ENCODE measurements at places on chromosomes 12 and 14. TPM values are rescaled to one million over a fixed set of nuclear protein-coding genes. Genes with fewer than 3 reads are reported as not detected.
A peak's percentile ranks its signal among the peaks of the same experiment; 100 is the strongest.

GRCh38 chr14:37816135-37816534 is 220.7 kb downstream of the TTC6 start:
- H3K27ac ChIP-seq = no peak overlapping the region
- H3K4me3 ChIP-seq = no peak overlapping the region
- H3K27me3 ChIP-seq = no peaks in the 10 kb centered on the region
- H3K36me3 ChIP-seq = no peaks in the 10 kb centered on the region
- no peak for DNase-seq

DNA sequence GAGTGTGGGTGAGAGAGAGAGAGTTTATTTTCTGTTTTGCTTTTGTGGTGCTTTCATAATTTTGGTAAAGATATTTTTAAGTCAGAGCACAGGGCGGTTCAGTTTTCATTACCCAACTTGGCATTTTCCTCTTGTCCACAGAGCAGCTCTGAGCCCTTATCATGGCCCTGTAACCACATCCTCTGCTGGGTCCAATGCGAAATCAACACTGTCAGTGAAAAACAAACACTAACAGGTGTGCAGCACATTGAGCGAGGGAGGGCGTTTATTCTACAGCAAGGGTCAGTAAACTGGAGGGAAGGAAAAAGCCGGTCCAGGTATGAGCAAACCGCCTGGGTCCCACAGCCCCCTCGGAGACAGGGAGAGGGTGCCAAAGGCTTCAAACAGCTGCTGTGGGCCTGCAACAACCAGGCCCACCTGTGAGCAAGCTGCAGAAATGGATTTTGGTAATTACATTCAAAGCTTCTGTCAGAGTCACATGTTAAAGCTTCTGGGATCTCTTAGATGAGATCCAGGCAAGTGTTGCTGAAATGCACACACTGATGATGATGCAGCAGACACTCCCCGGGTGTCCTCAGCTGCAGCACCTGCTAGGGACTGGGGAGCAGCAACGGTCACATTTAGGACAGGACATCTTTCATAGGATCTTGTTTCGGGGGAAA is 132.7 kb upstream of the DYRK2 start:
- H3K4me3 ChIP-seq = no peak overlapping the region
- no peaks in the 10 kb centered on the region for H3K36me3 ChIP-seq
- H3K27me3 ChIP-seq = no peaks in the 10 kb centered on the region
- H3K27ac ChIP-seq = no peak overlapping the region

GRCh38 chr12:95440401-95440800 is 33.6 kb upstream of the METAP2 start:
- H3K27ac ChIP-seq = no peak overlapping the region
- no peak overlapping the region for H3K4me3 ChIP-seq
- no peaks in the 10 kb centered on the region for H3K27me3 ChIP-seq
- no peaks in the 10 kb centered on the region for H3K36me3 ChIP-seq

GRCh38 chr12:109982210-109982609 is 14.0 kb downstream of the GIT2 start:
- H3K4me3 ChIP-seq = no peak overlapping the region
- H3K4me1 ChIP-seq = peaks cover 38% of the 10 kb centered on the region
- H3K27ac ChIP-seq = no peak overlapping the region
- DNase-seq = no peak
- peaks cover 39% of the 10 kb centered on the region for H3K36me3 ChIP-seq
- H3K27me3 ChIP-seq = no peaks in the 10 kb centered on the region

DNA sequence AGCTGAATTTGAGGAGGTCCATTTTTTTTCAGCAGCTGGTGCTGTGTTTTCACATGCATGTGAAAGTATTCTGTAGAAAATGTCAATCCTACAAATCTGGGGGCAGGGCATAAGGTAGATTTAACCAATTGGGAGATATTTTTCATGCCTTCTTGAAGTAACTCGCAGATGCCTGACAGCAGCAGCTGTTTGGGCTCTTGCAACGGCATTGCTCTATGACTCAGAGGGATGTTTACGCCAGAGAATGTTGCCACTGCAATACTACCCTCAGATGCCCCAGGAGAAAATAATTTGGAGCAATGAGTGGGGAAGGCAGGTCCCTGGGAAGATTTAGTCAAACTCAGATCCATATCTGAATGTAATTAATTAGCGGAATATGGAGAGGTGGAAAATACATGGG is 42.5 kb upstream of the MYBPC1 start:
- H3K27ac ChIP-seq = no peak overlapping the region
- H3K27me3 ChIP-seq = no peaks in the 10 kb centered on the region
- no peaks in the 10 kb centered on the region for H3K4me1 ChIP-seq
- DNase-seq = no peak
- H3K4me3 ChIP-seq = no peak overlapping the region

DNA sequence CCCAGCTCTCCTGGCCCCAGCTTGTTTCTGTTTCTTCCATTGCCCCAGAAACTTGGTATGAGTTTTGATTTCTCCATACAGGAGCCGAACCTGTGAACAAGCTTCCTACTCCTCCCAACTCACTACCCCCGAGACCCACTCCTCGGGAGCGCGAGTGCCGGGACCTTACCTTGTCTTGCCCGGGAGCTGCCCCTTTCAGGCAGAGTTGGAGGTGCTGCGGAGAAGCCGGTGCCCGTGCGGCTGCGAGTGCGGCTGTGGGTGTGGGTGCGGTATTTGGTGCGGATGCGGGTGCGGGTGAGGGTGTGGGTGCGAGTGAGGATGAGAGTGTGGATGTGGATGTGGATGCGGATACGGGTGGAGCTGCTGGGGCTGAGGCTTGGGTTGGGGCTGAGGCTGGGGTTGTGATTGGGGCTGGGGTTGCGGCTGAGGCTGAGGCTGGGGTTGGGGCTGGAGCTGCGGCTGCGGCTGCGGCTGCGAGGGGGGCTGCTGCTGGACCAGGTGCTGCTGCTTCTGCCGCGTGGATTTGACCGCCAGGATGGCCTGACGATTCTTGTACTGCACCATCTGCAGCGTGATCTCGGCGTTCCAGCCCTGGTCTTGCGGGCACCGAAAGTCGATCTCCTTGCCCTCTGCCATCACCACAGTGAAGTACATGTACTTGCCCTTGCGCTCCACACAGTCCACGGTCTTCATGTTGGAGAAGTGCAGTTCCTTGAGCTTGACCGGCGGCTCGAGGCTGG is 1.1 kb downstream of the PHLDA1 start:
- H3K4me1 ChIP-seq = peaks cover 13% of the 10 kb centered on the region
- peak overlapping the region; percentile 95 for H3K27ac ChIP-seq
- peak overlapping the region; percentile 78 for H3K4me3 ChIP-seq
- H3K36me3 ChIP-seq = no peaks in the 10 kb centered on the region

DNA sequence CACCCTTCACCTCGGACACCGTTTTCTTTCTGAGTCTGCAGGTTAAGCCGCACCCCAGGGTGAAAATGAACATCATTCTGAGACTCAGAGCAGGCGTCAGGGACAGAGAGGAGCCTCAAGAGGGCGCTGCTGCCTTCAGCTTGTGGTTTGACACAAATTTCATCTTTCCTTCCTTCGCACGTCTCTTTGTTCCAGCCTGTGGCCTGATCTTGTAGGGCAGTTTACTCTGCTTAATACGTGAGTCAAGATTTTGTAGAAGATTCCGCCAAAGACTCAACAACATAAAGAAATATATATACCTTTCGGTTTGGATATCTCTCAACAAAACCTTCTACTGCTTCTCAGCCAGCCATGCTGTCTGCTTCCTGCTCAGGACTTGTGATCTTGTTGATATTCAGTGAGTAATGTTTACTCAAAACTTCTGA is 329.3 kb upstream of the OR4E1 start:
- no peaks in the 10 kb centered on the region for H3K36me3 ChIP-seq
- H3K27ac ChIP-seq = no peak overlapping the region
- H3K4me3 ChIP-seq = no peak overlapping the region
- H3K4me1 ChIP-seq = no peaks in the 10 kb centered on the region
- no peak for DNase-seq

DNA sequence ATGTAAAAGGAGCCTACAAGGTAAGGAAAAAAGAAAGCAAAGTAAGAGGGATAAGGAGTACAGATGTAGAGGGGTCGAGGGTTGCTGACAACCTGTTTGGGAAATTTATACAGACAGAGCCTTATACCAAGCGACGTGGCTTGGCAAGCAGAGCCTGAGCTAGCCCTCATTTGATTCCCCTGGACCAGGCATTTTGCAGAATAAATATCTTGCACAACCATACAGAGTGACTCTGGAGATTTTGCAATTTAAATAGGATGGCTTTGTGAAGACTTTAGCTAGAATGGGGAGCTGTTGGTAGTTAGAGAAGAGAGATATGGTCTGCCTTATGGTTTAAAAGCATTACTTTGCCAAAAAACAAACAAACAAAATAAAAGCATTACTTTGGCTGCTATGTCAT is 11.1 kb upstream of the ANO6 start:
- no peaks in the 10 kb centered on the region for H3K36me3 ChIP-seq
- DNase-seq = no peak
- no peak overlapping the region for H3K4me3 ChIP-seq
- H3K27ac ChIP-seq = no peak overlapping the region
- peaks cover 7% of the 10 kb centered on the region for H3K4me1 ChIP-seq

DNA sequence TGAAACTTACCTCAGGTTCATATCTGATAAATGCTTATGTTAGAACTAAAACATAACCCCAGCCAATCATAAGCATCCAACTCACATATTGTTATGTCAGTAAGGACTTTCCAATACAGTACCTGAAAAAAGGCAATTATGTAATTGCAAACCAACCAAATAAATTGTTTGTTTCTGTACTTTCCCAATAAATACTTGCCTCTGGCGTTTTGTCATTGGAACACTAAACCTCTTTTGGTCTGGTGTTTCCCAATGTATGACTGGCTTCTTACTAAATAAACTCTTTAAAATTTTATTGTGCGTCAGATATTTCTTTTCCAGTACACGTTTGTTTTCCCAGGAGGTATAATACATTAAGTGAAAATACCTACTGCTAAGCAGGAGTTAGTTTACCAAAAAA is 6.7 kb upstream of the PTPRB start:
- no peak overlapping the region for H3K4me3 ChIP-seq
- no peaks in the 10 kb centered on the region for H3K36me3 ChIP-seq
- H3K27ac ChIP-seq = no peak overlapping the region
- peaks cover 35% of the 10 kb centered on the region for H3K4me1 ChIP-seq
- DNase-seq = no peak
- no peaks in the 10 kb centered on the region for H3K27me3 ChIP-seq

GRCh38 chr14:90811641-90812040 is 4.6 kb downstream of the TTC7B start:
- H3K27ac ChIP-seq = no peak overlapping the region
- peaks cover 75% of the 10 kb centered on the region for H3K4me1 ChIP-seq
- no peak for DNase-seq

GRCh38 chr14:77181603-77182437 is at the start of gene TMEM63C:
TMEM63C (plus strand) TSS chr14:77181798; CDS start chr14:77218814, 37,016 bp downstream.
- no peaks in the 10 kb centered on the region for H3K4me1 ChIP-seq
- DNase-seq = no peak
- H3K4me3 ChIP-seq = peak within 1 kb of the TSS; percentile 45
- no peaks in the 10 kb centered on the region for H3K36me3 ChIP-seq

GRCh38 chr14:33019346-33019745 is 80.7 kb downstream of the NPAS3 start:
- H3K27ac ChIP-seq = no peak overlapping the region
- no peak overlapping the region for H3K4me3 ChIP-seq

- peak; percentile 78 for DNase-seq
- no peaks in the 10 kb centered on the region for H3K36me3 ChIP-seq
- H3K4me3 ChIP-seq = no peak overlapping the region
- H3K27me3 ChIP-seq = no peaks in the 10 kb centered on the region
Measured at GRCh38 chr14:59427653-59428580, 37.3 kb downstream of the GPR135 start.

DNA sequence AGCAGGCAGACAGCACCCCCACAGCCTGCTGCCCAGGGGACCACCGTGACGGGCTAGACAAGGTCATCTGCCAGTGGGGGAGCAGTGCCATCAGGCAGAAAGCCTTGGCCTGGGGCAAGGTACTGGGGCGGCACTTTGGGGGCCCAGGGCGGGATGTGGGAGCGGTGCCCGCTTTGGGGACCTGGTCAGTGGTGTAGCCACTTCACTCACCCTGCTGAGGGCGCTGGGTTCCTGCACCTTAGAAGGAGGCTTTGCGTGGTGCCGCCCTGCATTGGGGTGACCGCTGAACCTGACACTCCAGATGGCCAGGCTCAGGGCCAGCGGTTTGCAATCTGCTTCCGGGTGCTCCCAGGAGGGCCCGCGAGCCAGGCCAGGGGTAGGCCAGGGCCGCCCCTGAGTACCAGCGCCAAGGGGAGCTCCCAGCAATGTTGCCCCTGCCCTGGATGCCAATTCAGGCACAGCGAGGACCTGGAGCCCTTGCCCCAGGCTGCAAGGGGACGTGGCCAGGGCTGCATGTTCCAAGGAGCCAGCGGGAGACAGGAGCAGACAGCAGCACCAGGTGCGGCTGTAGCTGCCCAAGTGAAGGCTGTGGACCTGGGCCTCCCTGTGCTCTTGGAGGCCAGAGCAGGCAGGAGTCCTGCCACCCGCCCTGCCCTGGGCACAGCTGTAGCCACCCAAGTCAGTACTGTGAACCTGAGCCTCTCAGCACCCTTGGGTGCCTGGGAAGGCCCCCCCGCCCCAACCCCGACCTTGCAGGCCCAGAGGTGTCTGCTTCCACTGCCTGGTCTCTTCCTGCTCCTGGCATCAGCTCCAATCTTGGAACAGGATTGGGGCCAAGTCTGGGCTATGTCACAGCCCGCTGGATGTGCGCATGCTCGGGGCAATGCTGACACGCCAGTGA is 550.7 kb downstream of the SLC6A15 start:
- no peak overlapping the region for H3K27ac ChIP-seq
- H3K4me3 ChIP-seq = no peak overlapping the region
- H3K27me3 ChIP-seq = no peaks in the 10 kb centered on the region
- no peaks in the 10 kb centered on the region for H3K4me1 ChIP-seq

- H3K36me3 ChIP-seq = no peaks in the 10 kb centered on the region
- no peak overlapping the region for H3K4me3 ChIP-seq
- DNase-seq = no peak
- no peaks in the 10 kb centered on the region for H3K27me3 ChIP-seq
- no peaks in the 10 kb centered on the region for H3K4me1 ChIP-seq
Measured at GRCh38 chr12:24047326-24047725, 97.9 kb upstream of the SOX5 start.

DNA sequence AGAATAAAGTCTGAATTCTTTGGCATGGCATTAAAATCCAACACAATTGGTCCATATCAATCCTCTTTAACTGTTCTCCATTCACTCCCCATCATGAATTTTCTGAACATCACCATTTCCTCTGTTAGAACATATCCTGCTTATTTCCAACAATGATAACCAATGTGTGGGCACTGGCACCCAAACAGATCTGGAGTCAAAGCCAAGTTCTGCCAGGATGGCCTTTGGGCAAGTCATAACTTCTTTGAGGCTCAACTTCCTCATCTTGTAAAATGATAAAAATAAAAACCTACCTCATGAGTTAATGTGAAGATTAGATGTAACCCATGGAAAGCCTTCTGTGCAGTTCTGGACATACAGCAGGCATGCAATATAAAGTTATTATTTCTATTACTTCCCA is 12.5 kb downstream of the PAWR start:
- no peak overlapping the region for H3K4me3 ChIP-seq
- H3K27me3 ChIP-seq = no peaks in the 10 kb centered on the region
- no peaks in the 10 kb centered on the region for H3K36me3 ChIP-seq
- DNase-seq = no peak
- H3K4me1 ChIP-seq = no peaks in the 10 kb centered on the region

Gene LPAR5
- total RNA-seq = 4.3 TPM

Gene GPR132
- total RNA-seq = 1.1 TPM

Gene WSCD2
- total RNA-seq = not detected

Gene PAPLN
- 1.5 TPM for total RNA-seq

Gene SPX
- total RNA-seq = 19.4 TPM

Gene SERPINA10
- not detected for total RNA-seq
